Hematopoietic multipotent progenitor cell treated with erythropoietin and hydrocortisone succinate and interleukin-3 and kit ligand, for 15 days (in vitro differentiated cells): ENCODE measurements at places on chromosomes 12 and 14.

GRCh38 chr12:48165089-48165981, 8.0 kb upstream of the ASB8 start:
- peak; percentile 82 for DNase-seq

DNA sequence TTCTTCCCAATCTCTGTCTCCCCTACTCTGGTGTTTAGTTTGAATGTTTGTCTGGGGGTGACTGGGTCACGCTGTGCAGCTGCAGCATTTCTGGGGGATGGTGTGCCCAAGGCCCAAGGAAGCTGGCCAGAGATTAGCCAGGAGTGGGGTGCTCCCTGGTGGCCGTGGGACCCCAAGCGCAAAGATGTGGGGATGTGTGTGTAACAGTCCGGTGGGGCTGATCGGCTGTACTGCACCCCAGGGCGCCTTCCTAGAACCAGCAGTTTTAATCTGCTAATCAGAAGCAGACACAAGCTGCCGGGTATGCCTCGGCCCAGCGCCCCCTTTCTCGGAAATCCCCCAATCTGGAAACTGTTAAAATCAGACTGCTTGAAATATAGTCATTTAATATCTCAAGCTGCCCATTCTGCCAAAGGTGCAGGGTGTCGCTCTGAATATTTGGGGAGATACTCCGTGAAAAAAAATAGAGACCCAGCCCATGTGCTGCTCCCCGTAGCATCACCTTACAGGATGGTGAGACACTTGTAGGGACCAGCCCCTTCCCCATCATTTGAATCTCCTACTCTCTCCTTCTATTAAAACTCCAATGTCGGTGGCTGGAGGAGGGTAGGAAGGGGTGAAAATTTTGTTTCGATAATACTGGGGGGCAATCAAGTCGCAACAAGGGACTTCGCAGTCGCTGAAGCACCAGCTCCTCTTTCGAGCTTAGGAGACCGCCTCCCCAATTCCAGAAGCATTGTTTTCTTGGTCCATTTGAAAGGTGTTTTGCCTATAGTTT, 4.3 kb downstream of the HOXC9 start:
- DNase-seq, result no peak

DNA sequence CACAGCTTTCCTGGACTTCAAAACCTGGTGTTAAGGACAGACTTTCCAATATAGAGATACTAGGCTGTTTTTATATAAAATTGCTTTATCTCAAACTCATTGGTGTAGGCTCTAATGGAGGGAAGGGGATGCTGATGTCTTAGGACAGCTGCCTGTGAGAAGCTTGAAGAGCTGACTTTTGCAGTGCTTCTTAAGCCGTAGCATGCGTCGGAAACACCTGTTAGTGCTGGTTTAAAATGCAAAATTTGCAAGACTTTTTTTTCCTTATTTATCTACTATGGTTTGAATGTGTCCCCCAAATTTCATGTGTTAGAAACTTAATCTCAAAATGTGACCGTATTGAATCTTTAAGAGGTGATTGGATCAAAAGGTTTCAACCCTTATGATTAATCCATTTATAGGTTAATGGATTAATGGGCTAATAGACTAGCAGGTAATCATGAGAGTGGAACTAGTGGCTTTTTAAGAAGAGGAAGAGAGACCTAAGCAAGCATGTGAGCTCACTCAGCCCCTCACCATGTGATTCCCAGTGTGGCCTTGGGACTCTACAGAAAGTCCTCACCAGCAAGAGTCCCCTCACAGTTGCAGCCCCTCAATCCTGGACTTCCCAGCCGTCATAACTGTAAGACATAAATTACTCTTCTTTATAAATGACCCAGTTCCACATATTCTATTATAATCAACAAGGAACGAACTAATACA, 60.9 kb upstream of the FUT8 start:
- DNase-seq, result no peak

DNA sequence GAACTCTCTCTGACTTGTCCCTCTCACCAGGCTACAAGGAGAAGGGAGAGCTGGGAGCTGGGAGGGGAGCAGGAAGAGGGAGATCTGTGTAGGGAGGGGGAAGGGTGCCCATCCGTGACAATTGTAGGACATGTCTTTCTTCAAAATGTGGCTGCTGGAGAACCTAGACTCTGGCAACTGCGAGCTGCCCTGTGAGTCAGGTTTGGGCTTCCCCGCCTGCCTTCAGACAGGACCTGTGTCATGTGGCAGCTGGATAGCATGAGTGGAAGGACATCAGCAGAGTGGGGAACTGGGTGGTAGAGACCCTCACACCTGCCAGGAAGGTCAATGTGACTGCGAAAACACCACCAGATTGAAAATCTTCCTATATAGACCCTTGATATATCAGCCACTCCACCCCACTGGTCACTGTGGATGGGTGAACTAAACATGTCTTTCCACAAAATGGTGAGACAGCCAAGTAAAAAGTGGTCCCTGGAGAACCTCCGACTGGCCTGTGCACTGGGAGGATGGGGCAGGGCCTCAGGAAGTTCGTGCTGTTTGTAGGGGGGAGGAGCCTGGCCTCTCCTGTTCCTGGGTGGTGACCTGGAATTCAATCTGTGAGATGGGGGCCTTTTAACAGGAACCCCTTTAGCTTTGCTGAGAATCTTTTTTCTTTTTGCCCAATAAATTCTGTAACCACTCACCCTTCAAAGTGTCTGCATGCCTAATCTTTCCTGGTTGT, 62.2 kb upstream of the CAPRIN2 start:
- DNase-seq, result no peak

DNA sequence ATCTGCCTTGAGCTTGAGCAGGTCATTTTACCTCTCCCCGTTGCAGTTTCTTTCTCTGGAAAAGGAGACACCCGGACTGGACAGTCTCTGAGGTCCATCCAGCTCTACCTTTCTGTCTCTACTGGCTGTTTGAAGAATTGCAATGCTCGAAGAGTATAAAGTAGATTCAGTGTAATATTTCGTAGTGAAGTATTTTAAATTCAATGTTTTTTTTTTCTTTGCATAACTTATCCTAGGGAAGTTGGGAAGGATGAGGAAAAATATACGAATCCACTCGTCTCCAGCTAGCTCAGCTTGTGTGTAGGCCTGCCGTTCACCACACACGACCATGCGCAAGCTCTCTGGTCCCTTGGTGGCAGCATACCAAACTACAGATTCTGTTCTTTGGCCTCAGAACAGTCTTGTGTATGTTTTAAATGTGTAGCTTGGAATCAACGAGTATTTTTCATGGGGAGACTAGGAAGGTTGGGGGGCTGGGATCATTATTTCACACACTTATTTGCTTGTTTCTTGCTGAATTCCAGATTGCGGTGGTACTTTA, 307.9 kb downstream of the CACNA1C start:
- DNase-seq, result no peak

DNA sequence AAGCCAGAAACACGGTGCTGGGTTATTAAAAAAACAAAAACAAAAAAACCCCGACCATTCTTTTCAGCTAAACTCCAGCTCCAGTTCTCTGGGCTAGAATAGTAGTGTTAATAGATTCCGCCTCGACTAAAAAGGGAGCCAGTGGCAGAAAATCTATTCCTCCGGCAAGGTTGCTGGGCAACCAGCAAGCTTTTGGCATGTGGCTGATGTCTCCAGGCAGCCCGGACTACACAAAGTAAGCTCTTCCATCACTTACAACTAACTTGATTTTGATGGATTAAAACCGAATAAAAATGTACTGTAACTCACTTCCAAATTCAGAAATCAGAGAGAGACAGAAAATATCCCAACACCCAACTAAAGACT, 126.4 kb upstream of the FOXN3 start:
- DNase-seq, result no peak
